ENCODE measurements at places on chromosomes 2 and 18.

GRCh38 chr2:126392889-126393288, 263.1 kb upstream of the GYPC start:
- no peak for DNase-seq

DNA sequence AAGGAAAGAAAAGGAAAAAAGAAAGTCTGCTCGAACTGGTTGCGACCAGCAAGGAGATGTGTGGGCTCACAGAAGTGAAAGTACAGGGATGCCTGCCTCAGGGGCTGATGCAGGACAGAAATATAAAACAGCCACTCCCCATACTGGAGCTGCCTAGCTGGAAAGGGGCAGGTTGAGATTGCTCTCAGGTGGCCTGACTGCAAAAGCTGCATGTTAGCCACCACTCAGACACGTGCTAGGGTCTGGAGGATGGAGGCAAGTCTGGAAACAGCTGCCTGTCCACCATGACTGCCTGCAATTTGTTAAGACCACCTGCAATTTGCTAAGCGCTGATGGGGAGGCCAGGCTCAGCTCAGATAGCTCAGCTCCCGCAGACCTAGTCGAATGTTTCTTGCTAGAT, 17.9 kb downstream of the B3GNT7 start:
- no peak for DNase-seq

DNA sequence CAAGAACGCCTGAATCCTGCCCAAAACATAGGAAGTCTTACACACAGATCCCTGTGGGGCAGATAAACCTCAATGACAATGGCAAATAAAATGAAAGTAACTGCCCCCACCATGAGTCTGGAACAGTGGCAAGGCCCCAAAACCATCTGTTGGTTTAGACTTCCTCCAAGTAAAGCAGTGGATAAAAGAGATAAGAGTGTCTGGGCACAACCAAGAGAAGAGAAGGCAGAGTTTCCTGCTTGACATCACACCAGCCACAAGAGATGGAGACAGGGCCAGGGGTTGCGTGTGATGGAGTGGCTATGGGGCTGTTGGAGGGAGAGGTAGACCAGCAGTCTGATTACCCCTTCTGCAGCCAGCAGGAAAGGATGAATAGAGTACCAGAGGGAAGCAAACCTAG, 212.1 kb upstream of the POU3F3 start:
- no peak for DNase-seq

DNA sequence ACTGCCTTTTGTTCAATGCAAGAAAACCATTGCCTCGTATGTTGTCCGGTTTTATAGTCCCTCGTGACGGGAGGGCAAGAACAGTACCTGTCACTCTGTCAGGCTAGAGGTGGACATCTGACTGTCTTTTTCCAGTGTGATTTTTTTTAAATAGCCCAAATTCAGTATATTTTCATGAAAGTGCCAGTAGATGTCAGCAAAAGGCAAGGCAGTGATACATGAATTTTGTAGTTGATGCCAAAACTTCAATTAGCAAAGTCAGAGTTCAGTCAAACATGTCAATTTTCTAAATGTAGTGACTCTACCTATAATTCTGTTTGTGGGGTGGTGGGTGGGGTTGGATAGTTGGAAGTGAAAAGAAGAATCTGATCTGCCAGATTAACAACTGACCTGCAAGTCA, 296.0 kb upstream of the MC4R start:
- no peak for DNase-seq
